ENCODE measurements at places on chromosomes 12 and 14.

GRCh38 chr12:110247340-110248095 lies 33.5 kb upstream of the ATP2A2 start:
- no peak for DNase-seq

GRCh38 chr14:101333335-101334280 lies 227.7 kb upstream of the DIO3 start:
- no peak for DNase-seq

DNA sequence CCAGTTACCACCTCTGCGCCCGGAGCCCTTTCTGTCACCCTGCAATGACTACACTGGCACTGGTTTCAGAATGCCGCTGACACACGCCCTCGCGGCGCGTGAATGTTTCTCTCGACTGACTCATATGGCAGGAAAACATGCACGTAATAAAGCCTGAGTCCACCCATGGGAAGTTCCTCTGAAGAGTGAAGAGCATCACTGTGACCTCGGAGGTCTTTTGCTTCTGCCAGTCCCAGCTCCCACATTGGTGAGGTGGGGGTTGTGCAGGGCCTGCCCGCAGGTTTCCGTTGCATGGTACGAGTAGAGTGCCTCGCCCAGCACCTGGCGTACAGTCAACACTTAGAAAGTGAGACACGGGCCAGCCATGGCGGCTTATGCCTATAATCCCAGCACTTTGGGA lies 11.1 kb upstream of the SLC6A12 start:
- DNase-seq = no peak

GRCh38 chr12:30652034-30652696 lies 43.5 kb downstream of the IPO8 start:
- DNase-seq = no peak

DNA sequence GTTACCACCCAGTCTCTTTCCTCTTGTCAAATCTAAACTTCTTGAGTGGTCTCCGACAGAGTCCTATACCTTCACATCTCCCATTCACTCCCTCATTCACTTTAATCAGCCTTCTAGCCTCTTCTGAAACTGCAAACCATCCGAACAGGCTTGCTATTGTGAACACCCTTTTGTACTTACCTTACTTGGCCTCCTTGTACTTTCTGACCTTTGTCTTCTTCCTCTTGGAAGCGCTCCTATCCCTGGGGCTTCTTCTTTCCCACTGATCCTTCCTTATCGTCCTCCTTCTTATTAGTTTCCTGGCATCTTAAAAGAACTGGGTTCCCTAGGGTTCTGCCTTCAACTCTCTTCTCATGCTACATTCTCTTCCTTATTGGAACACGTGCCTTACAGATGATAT lies 76.9 kb upstream of the HIF1A start:
- DNase-seq = no peak

- no peak for DNase-seq
Observed at GRCh38 chr12:116448165-116448739, 110.9 kb upstream of the MAP1LC3B2 start.

DNA sequence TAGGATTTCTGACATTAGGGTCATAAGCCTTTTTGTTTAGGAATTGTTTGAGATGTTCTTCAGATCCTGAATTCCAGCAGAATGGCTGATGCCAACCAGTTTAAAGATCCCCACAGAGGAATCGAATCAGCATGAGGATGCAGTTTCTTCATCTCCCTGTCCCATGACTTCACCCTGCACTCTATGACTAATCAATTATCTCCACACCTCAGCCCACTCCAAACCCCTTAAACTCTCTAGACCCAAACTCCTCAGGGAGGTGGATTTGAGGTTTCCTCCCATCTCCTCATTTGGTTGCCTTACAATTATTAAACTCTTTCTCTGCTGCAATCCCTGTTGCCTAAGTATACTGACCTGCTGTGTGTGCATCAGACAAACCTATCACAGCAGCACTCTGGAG lies 86.5 kb upstream of the CRY1 start:
- DNase-seq = no peak

DNA sequence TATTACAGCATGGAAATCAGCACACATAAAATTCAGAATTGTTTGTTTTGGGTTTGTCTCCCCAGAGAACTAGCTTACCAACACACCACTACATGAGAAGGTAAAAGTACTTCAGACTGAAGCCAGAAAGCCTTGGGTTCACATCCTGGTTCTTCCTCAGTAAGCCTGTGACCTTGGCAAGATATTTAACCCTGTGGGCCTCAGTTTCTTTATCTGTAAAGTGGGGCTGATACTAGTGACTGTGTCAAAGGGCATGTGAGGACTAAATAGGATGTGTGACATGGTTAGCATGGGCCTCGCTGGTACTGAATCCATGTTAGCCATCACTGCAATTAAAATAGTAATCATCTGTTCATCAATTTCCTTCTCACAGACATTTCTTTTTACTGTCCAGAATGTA lies 366.1 kb downstream of the MED13L start:
- no peak for DNase-seq

DNA sequence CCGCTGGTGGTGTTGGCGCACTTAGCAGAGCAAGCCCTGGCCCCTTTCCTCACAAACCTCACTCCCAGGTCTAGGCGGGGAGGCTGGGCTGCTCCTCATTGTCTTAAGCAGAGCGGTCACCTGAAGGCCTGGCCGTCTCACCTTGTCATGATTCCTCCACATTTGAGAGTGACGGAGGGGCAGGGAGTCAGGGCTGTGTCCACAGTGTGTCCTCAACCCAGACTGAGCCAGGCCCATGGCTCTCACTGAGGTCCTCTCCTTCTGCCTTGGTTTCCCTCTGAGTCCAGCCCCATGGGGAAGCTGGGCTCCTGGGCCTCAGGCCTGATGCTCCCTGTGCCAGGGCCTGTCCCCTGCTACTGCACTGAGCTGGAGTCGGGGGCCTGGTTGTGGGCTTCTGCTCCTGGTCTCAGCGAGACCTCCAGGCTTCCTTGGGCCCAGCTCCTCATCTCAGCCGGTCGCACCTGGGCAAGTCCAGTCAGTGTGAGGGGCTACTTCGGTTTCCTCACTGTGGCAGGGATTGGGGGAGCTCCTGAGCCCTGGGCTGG lies 44.9 kb downstream of the KRT80 start:
- DNase-seq = no peak

DNA sequence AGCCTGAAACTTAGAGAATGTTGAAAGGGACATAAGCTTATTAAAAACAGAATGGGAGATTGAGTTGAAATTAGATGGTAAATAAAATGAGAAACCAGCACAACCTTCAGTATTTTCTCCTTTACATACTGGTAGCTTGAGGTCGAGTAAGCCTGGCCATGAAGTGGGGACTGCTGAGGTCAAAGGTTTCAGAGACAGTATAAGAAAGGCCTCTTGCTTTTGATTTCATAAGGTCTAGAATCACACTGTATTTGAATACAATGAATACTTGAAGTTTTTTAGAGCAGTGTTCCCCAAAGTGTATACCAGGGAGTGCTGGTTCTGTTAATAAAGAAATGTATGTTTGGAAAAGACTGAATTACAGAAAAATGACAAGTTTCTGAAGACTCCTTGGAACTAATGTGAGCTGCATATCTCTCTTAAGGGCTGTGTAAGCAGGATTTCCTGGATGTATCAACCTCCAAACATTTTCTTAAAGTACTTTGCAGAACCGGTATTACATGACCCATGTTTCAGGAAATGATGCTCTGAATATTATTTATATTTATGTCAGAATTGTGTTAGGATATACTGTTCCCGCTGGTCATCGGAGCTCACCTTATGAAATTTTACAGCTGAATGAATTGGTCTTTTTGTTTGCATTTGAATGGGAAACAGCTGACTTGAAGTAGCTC lies 85.0 kb downstream of the AKAP6 start:
- no peak for DNase-seq

DNA sequence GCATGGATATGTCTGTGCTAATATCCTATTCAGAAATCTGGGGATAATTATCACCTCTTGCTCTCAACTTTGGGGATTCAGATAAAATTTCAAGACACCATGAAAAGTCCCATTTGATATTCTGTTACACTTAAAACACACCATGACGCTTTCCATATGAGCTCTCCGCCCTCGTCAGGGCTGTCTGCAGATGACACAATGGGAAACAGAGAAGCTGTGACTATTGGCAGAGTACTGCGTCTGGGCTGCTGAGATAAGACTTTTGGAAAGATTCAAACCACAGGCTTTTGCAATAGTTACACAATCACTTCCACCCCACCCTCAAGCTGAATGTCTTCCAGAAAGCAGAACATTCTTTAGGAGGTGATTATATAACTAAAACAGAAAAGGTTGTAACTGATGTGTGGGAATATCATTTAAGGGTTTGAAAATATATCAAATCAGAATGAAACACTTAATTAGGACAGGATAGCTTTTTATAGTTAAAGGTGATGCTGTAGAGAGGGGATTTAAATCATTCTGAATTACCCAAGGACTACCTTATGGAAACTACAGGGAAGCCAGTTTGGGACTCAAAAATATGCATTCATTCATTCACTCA lies 75.3 kb upstream of the TMPO start:
- no peak for DNase-seq

- DNase-seq = peak; percentile 68
Observed at GRCh38 chr14:104650057-104650980, 39.1 kb upstream of the INF2 start.

DNA sequence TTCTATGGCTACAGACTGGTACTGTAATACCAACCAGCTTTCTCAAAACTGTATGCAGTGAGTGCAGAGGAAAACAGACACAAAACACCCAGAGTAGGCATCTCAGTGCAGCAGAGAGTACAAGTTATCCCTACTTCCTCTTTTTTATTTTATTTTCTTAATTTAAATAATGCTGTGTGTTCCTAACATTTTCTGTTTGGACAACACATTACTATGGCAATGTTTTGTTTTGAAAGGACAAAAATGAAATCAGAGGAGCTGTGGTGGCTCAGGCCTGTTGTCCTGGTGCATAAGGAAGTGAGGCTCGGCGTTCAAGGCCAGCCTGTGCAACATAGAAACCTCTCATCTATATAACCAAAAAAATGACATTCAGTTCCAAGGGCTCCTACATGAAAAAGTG lies 33.7 kb upstream of the SELPLG start:
- DNase-seq = no peak

DNA sequence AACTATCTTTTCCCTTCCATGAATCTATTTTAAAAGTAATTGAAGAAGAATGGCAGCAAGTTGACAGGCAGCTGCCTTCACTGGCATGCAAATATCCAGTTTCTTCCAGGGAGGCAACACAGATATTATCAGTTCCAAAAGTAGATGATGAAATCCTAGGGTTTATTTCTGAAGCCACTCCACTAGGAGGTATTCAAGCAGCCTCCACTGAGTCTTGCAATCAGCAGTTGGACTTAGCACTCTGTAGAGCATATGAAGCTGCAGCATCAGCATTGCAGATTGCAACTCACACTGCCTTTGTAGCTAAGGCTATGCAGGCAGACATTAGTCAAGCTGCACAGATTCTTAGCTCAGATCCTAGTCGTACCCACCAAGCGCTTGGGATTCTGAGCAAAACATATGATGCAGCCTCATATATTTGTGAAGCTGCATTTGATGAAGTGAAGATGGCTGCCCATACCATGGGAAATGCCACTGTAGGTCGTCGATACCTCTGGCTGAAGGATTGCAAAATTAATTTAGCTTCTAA lies 18.4 kb downstream of the TMPO start:
- no peak for DNase-seq

DNA sequence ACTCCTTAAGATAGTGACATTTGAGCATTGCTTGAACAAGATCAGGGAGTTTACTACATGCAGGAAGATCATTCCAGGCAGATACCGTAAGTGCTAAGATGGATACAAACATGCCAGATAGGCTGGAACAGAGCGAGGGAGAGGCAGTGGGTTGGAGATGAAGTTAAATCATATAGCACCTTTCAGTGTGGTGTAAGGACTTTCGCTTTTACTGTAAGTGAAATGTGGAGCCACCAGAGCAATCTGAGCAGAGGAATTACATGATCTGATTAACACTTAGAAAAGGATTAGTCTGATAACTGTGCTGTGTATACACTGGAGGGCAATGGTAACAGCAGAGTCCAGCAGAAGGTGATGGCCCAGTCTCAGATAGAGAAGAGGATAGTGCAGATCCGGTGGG lies 163.0 kb upstream of the SSTR1 start:
- no peak for DNase-seq
